ENCODE measurements at places on chromosomes 3 and 15.
A peak's percentile ranks its signal among the peaks of the same experiment; 100 is the strongest.

- DNase-seq: no peak
These were observed 55.3 kb upstream of the LEKR1 start for GRCh38 chr3:156770699-156771414.

DNA sequence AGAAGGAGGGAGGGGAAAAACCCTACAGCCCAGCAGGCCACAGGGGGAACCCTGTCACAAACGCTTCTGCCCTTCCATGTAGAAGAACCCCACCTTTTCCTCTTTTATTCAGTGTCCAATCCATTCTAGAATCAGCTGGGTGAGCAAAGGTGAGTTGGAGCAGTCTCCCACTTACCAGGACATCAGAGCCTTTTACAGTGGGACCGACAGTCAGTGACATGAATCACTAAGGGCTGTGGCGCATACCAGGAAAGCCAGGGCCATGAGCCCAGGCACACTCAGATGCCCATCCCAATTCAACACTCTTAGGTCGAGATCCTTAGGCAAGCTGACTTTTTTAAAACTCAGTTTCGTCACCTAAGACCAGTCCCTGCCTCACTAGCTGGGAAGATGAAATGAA, 146.1 kb downstream of the AQP9 start:
- no peak for DNase-seq

DNA sequence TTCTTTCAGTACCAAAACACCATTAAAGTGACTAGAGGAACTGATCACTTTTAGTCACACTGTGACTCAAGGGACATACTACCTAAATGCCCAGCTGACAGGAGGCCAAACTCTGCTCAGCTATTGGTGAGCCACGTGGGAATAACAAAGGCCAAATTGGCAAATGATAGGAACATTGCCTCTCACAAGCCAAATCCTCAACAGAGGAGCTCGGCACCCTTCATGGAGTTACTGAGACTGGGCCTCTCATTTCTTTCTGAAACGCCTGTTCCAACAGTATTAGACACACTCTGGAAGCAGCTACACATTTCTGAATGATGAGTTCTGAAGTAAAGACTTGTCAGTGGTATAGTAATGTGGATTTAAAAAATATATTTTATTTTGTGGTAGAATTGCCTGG, 166.0 kb upstream of the COL8A1 start:
- no peak for DNase-seq

GRCh38 chr3:128328546-128329458, 137.9 kb downstream of the DNAJB8 start:
- no peak for DNase-seq

DNA sequence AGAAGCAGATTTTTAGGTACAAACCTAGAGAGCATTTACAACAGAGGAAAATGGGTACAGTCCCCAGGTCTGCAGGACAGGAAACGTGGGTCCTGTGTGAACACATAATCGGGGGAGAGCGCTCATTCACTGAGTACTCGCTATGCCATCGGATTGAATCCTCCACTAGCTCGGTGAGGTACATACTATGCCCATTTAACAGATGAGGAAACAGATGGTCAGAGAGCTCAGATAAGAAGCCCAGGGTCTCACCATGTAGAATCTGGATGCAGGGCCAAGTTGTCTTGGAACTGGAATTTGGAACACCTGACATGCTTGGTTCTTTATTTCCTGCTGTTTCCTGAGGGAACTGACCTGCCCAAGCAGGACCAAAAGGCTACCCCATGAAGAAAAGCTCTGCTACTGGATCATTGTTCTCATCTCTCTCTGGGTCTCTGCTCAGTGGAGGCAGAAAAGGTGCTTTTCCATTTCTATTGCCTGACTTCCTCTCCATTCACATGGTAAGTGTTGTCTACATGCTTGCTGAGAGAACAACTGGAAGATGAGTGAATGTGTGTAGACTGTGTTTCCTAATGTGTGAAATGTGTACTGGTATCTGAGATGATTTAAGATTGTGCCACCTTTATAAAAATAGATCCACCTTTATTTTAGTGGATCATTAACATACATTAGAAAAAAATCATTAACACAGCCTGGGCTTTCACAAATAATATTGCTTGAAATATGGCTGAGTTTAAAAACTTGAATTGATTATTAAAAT, 89.1 kb downstream of the TGFBR2 start:
- no peak for DNase-seq

- DNase-seq: peak; percentile 50
These were observed 88.1 kb downstream of the MBNL1 start for GRCh38 chr3:152356870-152357276.

- no peak for DNase-seq
These were observed 53.6 kb downstream of the CLEC3B start for GRCh38 chr3:45079715-45080114.

Measured in activated CD4-positive, alpha-beta memory T cell treated with anti-CD3 and anti-CD28 coated beads for 36 hours (primary cell).